KBM-7 (cell line): ENCODE measurements at places on chromosomes 16 and 17.
A peak's percentile ranks its signal among the peaks of the same experiment; 100 is the strongest.

- DNase-seq, result peak; percentile 73
Observed at GRCh38 chr17:63930951-63931575, 1.1 kb downstream of the CD79B start.

GRCh38 chr17:77476931-77477805 is 336.4 kb downstream of the SEC14L1 start:
- no peak for DNase-seq

DNA sequence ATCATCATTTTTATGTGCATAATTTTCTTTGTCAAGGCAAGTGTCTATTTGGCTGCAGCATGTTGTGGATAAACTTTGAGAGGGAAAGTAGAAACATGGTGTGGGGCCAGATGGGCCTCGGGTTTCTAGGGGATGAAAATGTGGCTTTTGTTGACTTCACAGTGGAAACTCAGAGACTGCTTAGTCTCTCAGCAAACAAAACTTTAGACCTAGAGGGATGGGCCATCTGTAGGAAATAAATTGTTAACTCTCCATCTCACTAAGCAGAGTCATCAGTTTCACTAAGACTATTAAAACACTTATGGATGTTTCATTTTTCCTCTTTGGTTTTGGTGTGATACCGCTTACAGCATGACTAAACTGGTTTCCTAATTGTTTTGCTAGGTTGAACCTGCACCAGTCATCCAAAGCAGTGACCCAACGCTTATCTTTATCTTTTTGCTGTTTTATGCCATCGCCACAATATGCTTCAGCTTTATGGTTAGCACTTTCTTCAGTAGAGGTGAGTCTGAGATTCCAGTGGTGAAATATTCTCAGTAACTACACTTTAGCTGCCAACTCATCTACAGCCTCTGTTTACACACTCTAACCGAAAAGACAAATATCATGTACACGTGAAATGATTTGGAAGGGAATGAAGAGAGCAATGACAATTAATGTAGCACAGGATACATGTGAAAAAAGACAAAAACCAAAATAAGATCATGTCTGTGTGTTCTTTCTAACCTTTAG is 60.6 kb upstream of the CRYM start:
- no peak for DNase-seq

GRCh38 chr17:16352303-16352666 is 984 bp downstream of the CENPV start:
- DNase-seq, result peak; percentile 54

- no peak for DNase-seq
Observed at GRCh38 chr17:82487910-82488309, 29.4 kb downstream of the NARF start.

DNA sequence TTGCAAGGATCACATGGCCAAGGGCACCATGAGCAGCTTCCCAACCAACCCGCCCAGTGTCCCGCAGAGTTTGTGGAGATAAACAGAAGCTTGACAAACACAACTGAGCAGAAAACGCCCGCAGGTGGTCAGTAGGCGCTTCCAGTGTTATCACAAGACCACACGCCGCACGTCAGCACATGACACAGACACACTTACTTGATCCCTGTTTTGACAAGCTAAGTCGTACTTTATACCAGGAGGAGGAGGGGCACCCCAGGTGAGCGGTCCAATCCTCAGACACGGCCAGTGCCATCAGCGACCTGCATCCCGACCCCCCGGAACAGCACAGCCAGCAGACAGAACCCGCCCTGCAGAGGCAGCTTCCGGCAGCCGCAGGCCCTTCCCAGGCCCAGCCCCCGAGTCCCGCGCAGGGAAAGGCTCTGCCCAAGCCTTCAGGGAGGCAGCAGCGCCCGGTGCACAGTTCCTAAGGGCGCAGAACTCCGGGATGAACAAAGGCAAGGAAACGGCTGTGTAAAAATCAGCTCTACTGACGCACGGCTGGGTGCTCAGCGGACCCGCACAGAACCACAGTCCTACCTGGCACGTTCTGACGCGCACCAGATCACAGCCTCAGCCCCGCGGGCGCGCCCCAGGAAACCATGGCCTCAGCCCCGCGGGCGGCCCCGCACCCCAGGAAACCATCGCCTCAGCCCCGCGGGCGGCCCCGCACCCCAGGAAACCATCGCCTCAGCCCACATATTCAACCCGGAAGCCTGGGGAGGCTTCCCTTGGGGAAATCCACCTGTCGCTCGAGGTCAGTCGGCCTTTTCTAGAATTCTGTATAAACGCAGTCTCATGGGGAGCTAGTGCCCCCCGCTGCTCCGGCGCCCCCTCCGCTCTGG is 27.8 kb downstream of the AXIN1 start:
- DNase-seq, result peak; percentile 32
